Fibroblast of skin of right quadriceps (primary cell): ENCODE measurements at places on chromosomes 4 and X.

DNA sequence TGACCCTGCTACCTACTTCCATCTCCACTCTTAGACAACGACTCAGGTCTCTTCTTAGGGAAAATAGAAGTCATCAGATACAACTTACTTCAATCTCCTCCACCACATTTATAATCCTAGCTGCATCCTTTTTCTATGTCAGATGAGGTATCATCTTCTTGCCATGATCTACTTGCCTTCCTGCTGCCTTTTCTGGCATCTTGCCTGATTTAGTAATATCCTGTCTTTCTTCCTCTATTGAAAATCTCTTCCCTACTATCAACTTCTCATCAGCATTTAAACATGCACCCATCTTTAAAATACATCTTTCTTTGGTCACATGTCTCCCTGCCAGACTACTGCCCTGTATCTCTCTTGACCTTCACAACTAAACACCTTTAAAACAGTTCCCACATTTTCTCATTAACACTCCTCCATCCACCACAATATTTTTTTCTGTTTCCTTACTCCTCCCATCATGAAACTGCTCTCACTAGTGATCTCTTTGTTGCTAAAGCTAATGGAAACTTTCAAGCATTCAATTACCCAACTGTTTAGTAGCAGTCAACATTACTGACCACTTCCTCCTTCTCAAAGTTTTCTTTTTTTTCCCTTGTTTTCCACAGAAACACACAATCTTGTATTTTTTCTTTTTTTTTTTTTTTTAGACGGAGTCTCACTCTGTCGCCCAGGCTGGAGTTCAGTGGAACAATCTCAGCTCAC, 100.8 kb upstream of the CXorf66 start:
- DNase-seq, result no peak

GRCh38 chr4:47624031-47624441, 139.0 kb downstream of the ATP10D start:
- DNase-seq, result peak; percentile 93

- no peak for DNase-seq
Observed at GRCh38 chr4:11839889-11840288, 411.2 kb upstream of the HS3ST1 start.

- no peak for DNase-seq
Observed at GRCh38 chrX:38515291-38515690, 46.1 kb upstream of the TSPAN7 start.

- DNase-seq, result no peak
Observed at GRCh38 chr4:25368315-25368714, 8.7 kb upstream of the ANAPC4 start.
